ENCODE measurements at places on chromosomes 12 and 14.

- no peak for DNase-seq
Observed at GRCh38 chr12:93145086-93145485, 216.0 kb upstream of the EEA1 start.

GRCh38 chr12:109388167-109388563 lies 40.5 kb downstream of the MYO1H start:
- no peak for DNase-seq

DNA sequence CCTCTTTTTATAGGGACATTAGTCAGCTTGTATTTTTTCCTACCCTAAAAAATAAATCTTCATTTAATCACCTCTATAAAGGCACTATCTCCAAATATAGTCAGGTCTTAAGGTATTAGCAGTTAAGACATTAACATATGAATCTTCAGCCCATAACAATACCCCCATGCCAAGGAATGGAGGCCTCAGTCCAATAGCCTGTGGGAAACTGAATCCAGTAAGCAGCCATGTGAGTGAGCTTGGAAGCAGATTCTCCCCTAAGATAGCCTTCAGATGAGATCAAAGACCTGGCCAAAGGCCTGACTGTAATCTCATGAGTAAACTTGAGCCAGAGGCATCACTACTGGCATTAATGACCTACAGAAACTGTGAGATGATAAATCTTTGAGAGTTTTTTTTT lies 232.1 kb upstream of the SYT10 start:
- DNase-seq, result no peak

DNA sequence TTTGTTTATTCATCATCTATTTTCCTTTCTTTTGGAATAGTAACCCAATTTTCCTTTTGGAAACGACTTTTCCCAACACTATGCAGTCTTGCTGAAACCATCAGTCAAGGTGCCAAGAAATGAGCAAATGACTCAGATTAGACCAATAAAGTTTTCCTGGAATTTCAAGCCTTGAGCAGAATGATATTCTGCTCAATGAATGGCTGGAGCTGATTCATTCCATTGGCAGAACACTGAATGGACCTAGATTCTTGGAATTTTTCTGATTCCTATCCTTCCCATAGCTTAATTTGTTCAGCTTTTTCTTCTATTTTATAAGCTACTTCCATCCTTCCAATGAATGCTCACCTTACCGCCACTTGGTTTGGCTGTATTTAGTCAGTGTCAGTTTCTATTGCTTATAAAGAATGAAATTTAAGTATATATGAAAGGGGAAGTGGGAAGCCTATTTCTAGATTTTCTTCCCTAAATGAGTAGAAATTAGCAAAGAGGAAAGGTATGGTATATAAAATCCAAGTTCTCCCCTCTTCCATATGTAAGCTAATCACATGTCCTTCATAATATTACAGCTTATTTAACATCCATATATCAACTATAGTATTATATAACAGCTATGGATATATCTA lies 89.0 kb downstream of the C14orf39 start:
- no peak for DNase-seq

DNA sequence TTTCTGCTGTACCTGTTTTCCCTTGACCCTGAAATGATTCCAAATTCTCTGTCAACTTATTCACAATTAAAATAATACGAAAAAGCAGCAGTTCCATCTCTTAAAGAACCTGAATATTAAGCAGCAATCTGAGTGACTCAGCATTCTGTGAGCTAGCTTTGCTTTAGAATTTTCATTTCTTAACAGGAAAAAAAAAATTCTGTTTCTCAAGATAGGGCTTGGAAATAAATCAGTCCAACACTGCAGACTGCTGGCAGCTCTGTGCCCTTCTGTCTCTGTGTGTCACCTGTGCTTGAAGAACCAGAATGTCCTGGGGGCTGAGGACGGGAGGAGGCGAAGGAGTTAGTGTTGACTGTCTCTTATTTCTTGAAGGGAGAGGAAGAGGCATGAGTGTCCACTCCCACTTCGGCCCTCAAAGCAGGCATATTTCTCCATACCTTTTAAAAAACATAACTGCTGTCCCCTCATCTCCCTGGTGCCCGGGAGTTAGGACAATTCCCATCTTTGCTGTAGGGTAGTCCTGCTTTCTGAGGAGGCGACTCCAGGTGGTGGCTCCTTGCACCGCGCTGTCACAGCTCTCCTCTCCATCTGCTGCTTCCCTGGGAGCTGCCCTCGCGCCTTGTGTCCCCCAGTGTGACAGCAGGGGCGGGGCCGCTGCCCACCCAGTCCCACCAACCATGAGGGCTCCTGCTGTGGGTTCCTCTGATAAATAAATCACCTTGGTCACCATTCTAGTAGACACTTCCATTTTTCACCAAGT lies 203.1 kb downstream of the CALM1 start:
- no peak for DNase-seq

DNA sequence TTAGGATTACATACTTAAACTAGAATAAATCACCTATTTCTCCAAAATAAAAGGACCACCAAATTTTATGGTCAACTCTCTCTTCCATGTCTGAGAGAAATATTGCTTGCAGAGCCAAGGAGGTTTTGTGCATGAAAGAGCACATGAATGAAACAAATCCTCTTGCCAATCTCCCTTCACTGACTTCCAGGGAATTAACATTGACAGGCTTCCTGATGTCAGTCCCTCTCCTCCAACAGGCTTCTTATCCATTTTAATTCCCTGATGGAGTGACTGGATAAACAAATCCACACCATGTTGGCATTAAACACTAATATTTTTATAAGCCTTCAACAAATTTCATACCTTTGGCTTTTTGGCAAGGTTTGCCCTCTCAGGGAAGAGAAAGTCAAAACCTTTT lies 45.3 kb upstream of the CNTN1 start:
- no peak for DNase-seq

DNA sequence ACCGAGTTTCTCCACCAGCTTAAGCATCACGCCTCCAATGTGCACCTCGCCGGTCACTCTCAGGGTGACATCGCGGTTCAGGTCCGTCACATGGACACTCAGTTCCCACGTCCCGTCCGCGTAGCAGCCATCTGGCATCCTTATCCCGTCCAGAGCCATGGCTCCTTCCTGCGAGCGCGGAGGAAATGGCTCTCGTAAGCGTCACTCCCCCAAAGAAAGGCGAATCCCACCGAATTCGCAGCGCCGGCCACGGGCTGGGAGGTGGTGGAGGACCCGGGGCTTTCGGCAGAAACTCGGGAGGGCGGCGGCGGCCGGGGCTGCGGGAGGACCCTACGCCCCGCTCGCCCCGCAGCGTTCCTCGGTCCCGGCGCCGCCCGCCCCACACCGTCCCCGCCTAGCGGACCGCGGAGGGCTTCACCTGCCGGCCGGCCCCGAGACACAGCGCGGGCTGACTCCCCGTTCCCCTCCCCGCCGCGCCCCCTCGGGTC lies 396 bp downstream of the FERMT2 start:
- no peak for DNase-seq

DNA sequence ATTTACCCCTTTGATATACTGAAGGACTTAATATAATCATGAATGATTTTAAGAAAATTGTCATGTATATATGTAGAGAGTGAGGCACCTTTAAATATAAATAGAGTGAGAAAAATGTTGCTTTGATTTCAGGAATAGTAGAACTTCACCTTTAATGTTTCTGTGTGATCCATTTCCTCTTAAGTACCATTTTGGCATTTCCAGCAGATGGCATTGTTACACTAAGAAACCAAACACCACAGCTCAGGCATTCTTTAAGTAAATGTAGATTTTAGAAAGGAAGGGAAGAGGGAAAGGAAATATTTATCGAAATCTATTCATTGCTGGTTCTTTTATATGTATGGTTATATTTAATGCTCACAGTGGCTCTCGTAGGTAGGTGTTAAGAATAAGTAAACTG lies 556.7 kb upstream of the FBXO33 start:
- peak; percentile 1 for DNase-seq

DNA sequence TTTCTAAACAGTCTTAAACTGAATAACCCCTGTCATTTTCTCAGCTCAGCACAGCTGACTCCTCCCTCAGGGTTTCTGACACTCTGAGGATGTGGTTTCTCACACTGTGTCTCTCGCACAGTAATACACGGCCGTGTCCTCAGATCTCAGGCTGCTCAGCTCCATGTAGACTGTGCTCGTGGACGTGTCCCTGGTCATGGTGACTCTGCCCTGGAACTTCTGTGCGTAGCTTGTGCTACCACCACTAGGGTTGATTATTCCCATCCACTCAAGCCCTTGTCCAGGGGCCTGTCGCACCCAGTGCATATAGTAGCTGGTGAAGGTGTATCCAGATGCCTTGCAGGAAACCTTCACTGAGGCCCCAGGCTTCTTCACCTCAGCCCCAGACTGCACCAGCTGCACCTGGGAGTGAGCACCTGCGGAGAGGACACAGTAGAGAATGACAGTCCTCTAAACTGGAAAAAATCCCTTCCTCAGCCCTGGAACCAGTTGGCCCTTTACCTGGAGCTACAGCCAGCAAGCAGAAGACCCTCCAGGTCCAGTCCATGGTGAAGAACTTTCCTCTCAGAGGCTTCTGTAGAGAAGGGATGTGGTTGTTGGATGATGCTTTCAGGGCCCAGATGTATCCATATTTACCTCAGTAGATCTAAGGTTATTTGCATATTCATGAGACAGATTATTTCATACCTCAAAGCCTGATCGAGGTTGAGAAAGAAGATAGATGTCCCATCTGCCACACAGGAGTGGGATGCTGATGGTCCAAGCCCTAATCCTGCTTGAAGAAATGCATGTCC lies 984.8 kb downstream of the TMEM121 start:
- no peak for DNase-seq

GRCh38 chr12:49633703-49634345 lies 10.5 kb downstream of the PRPF40B start:
- no peak for DNase-seq

DNA sequence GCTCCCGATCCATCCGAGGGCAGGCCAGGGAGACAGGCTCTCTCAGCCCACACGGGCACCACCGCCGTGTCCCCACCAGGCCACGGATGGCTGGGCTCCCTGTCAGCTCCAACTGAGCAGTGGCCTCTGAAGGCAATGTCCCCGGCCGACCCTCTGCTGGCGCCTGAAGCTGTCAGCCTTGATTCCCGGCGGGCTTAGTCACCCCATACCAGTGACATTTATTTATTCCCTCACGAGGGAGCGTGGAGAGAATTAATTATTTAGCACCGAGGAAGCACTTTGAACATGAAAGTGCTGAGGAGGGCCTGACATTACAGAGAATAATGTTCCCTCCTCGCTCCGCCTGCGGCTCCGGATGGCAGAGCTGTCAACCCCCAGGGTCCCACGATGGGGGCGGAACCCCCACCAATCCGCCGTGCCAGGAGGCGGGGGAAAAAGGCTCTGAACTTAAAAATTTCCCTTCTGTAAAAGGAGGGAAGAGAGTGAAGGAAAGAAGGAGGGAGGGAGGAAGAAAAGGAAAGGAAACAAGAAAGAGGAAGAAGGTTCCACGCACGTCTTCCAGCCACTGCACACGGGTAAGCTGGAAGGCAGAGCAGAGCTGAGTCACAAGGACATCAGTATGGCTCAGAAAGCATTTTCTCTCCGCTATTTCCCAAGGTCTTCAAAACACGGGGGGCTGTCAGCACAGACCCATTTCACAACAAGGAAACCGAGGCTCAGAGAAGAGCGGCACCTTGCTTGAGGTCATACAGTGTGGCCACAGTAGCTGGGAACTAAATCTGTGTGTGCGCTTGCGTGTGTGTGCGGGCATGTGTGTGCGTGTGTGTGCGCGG lies 108.7 kb upstream of the NCOR2 start:
- DNase-seq, result no peak

DNA sequence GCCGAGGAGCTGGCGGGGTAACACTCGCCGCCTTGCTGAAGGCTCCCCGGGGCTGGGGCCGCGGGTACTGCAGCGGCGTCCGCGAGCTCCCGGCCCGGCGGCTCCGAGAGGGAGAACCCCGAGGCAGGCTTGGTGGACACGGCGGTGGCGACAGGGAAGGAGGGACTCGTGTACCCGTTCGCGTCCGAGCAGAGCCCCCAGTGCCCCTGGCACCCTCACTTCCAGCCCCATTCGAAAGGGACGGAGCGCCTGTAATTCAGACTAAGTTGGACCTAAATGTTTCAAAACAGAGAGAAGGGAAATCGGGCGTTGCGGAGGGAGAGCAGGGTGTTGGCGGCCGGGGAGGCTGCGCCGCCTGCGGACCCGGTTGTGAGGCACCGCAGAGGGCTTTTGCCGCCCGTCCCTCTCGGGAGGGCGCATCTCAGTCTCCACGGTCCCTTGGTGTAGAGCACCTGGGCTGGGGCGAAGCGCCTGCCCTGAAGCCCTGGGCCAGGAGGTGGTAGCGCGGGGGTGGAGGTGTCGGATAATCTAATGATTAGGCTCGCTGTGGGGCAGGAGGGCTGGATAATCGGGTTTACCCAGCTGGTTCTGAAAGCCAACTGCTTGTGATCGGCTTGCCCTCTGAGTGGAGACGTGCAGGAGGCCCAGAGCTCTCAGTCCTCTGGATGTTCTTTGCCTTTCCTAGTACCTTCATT lies 771 bp downstream of the DAAM1 start:
- no peak for DNase-seq

GRCh38 chr12:114611145-114612018 lies 72.6 kb downstream of the TBX3 start:
- no peak for DNase-seq

- DNase-seq, result no peak
Observed at GRCh38 chr14:30607156-30607780, 14.9 kb upstream of the SCFD1 start.

DNA sequence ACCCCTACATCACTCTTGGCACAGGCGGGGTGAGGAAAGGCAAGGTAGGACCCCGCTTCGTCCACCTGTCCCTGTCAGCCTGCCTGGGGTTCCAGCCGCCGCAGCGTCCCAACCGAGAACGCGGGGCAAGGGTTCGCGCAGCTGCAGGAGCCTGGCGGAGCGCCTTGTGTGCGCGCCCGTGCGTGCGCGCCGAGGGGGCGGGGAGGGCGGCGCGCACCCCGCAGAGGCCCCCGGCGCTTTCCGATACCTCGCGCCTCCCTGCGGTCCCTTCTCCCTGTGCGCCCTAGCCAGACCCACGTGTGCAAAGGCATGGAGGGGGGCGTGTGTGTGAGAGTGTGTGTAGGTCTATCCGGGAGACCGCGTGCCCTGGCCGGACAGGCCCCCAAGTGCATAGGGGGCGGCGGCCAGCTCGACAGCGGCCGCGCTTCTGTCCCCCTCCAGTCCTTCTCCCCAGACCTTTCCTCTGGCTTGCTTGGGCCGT lies 122.4 kb downstream of the TSPAN9 start:
- no peak for DNase-seq

DNA sequence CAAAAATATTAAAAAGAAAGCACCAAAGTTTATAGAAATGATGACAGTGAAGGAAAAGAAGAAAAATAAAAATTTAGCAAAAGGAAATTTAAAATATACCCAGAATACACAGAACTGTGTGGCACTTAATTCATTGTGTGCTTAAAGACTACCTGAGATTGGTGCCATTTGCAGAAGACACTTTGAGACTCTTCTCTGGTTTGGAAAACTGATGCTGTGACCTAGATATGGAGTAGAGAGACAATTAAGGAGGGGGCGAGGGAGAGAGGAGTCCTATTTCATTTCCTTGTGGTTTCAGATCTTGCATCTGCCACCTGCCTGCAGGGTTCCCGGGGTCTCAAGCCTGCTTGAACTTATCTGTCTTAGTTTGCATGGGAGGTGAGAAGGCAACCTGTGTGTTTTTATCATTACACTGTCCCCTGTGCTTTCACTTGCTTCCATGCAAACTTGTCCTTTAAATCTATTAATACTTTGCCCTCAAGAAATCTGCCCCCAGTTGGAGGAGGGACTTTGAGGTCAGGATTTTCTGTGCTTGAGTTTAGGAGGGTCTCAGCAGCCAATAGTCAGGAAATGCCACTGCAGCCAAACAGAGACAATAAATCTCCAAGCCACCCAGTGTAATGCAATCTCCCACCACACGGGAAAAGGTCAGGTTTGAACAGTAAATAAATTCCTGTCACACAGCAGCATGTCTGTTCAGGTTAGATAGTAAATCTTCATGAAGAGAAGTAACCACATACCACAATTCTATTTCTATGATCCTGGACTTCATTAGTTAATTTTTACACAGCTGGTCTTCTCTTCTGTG lies 119.4 kb downstream of the CAND1 start:
- DNase-seq, result no peak
